Neuronal stem cell (in vitro differentiated cells): ENCODE measurements at places on chromosomes 2 and 18.

GRCh38 chr2:6824962-6825361 is 40.7 kb downstream of the CMPK2 start:
- no peaks in the 10 kb centered on the region for H3K36me3 ChIP-seq
- no peak overlapping the region for H3K4me3 ChIP-seq
- H3K27me3 ChIP-seq: no peaks in the 10 kb centered on the region
- no peak overlapping the region for H3K27ac ChIP-seq
- H3K4me1 ChIP-seq: no peaks in the 10 kb centered on the region

GRCh38 chr2:8694737-8695136 is 12.9 kb downstream of the ID2 start:
- no peaks in the 10 kb centered on the region for H3K27me3 ChIP-seq
- H3K27ac ChIP-seq: no peak overlapping the region
- no peak for DNase-seq
- no peaks in the 10 kb centered on the region for H3K36me3 ChIP-seq
- peaks cover 2% of the 10 kb centered on the region for H3K4me1 ChIP-seq
- H3K4me3 ChIP-seq: no peak overlapping the region

- peaks cover 7% of the 10 kb centered on the region for H3K27me3 ChIP-seq
- H3K36me3 ChIP-seq: no peaks in the 10 kb centered on the region
- no peak overlapping the region for H3K4me3 ChIP-seq
- H3K4me1 ChIP-seq: no peaks in the 10 kb centered on the region
- DNase-seq: no peak
Observed at GRCh38 chr2:68969736-68970490, 4.5 kb upstream of the GKN1 start.

DNA sequence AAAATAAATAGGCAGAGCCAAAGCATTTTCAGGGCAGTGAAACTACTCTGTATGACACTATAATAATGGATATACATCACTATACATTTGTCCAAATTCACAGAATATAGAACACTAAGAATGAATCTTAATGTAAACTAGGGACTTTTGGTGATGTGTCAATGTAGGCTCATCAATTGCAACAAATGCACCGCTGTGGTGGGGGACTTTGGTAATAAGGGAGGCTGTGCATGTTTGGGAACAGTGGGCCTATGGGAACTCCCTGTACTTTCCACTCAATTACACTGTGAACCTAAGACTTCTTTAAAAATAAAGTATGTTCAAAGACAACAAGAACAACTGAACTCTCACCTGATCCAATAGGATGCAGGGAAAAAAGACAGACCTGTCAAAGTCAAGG is 220.7 kb downstream of the CMPK2 start:
- H3K4me1 ChIP-seq: peaks cover 6% of the 10 kb centered on the region
- no peak overlapping the region for H3K27ac ChIP-seq
- no peak for DNase-seq
- no peaks in the 10 kb centered on the region for H3K27me3 ChIP-seq
- no peak overlapping the region for H3K4me3 ChIP-seq

- no peaks in the 10 kb centered on the region for H3K36me3 ChIP-seq
- DNase-seq: no peak
- no peaks in the 10 kb centered on the region for H3K4me1 ChIP-seq
- H3K4me3 ChIP-seq: no peak overlapping the region
- H3K27me3 ChIP-seq: no peaks in the 10 kb centered on the region
Observed at GRCh38 chr2:172357442-172357841, 69.9 kb upstream of the ITGA6 start.

DNA sequence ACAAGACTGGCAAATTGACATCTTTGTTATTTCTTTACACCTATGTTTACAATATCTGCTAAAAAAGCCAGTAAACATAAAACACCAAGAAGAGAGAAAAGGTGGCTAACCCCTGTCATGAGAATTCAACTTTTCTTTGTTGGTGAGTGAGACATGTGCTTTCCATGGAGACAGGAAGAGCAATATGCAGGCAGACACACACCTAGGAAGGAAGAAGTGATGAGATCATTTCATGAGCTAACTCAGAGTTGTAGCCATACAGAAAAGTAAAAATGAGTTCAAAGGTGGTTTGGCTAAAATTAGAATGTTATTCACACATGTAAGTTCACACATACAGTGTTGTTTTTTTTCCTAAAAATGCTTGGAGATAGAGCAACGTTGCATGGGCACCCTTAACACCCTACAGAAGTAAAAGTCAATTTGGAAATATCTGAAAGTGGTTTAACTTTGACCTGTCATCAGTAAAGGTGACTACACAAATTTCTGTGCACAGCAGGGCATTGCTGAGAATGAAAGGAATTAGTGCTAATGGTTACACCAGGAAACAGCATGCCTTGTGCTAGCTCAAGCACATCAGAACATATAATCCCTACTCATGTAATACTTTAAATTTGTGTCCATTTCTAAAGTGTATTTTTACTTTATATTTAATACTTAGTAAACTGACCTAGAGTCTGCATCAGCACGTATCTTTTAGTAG is 557.6 kb downstream of the CBLN2 start:
- no peak overlapping the region for H3K4me3 ChIP-seq
- H3K27ac ChIP-seq: no peak overlapping the region
- H3K27me3 ChIP-seq: no peaks in the 10 kb centered on the region
- DNase-seq: no peak

- peaks cover 1% of the 10 kb centered on the region for H3K36me3 ChIP-seq
- no peak overlapping the region for H3K27ac ChIP-seq
- H3K4me1 ChIP-seq: peaks cover 3% of the 10 kb centered on the region
- no peak overlapping the region for H3K4me3 ChIP-seq
- DNase-seq: no peak
Observed at GRCh38 chr18:9429662-9429993, 45.7 kb upstream of the RALBP1 start.
